ENCODE measurements at places on chromosomes 11 and 22. TPM values are rescaled to one million over a fixed set of nuclear protein-coding genes. Genes with fewer than 3 reads are reported as not detected.

GRCh38 chr22:33325232-33326004, 267.2 kb upstream of the SYN3 start:
- no peak for DNase-seq

The DCUN1D5 gene
- 27.6 TPM for polyA plus RNA-seq

DNA sequence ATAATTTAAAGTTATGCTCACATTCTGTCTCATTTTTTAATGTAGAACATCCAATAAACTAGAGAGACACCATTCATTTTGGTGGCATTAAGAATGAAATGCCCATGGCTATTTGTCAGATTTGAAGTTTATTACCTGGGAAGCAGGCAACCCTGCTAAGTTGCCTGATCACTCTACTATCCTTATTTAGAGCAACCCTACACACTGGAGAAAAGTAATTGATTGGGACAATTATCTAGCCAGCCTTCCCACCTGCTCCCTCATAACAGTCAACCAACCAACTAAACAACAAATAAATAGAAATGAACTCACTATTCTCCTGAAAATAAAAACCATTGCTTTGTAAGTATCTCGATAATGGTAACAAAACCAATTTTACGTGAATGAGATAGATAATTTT, 1129.0 kb upstream of the TENM4 start:
- no peak for DNase-seq

The MS4A12 gene
- not detected for polyA plus RNA-seq

The CD82 gene
- polyA plus RNA-seq, result 102 TPM
